HEK293T (cell line): ENCODE measurements at places on chromosomes 11 and 22.

- DNase-seq, result no peak
Measured at GRCh38 chr11:88779577-88779976, 286.2 kb downstream of the GRM5 start.

DNA sequence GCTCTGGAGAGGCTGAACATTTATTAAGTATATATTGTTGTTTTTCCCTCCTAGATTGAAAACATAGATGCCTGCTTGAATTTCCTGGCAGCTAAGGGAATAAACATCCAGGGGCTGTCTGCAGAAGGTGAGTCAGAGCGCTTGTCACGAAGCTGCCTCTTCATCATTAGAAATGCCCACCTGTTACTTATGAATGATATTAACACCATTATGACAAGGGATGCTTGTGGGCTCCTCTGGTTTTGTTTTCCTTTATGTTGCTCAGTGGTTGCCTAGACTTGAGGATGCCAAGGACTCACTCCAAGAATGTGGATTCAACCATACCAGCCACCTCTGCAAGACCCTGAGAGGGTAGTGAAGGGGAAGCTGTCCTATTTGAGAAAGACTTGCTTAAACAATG lies 156.2 kb downstream of the NAV2 start:
- DNase-seq, result no peak

DNA sequence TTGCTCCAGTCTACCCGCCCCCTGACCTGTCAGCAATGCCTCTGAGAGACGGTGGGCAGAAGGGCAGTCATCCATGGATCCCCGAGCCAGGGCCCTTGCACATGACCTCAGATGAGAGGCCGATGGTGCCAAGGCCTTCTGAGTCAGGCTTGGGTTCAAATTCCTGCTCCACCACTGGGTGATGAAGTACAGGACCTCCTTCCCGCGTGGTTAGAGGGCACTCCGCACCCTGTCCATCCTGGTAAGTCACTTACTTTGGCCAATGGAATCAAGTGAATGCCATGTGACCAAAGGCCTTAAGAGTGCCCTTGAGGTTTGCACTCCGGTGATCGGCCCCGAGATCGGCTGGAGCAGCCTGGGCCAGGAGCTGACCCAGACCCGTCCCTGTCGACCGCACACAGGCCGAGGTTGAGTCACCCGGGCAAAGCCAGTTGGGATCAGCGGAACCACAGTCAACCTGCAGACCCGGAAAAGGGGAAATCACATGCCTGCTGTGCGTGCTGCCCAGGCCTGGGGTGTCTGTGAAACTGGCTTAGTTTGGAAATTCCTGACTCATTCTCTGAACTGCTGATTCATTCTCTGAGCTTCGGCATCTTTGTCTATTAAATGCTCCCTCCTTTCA lies 48.9 kb downstream of the RTL6 start:
- no peak for DNase-seq

DNA sequence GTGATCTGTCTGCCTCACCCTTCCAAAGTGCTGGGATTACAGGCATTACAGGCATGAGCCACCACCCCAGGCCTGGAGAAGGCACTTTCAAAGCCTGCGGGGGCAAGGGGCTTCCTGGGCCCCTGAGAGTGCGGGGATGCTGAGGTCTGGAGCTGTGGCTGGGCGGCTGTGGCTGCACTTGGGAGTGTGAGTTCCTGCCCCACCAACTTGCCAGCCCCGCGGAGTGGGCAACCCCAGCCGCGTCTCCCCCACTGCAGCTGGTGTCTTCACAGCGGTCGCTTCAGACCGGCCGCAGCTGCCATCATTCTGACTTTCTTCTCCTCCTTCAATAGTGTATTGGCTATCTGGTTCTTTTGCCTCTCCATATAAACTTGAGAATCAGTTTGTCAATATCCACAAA lies 10.7 kb upstream of the MAP6 start:
- DNase-seq, result no peak

DNA sequence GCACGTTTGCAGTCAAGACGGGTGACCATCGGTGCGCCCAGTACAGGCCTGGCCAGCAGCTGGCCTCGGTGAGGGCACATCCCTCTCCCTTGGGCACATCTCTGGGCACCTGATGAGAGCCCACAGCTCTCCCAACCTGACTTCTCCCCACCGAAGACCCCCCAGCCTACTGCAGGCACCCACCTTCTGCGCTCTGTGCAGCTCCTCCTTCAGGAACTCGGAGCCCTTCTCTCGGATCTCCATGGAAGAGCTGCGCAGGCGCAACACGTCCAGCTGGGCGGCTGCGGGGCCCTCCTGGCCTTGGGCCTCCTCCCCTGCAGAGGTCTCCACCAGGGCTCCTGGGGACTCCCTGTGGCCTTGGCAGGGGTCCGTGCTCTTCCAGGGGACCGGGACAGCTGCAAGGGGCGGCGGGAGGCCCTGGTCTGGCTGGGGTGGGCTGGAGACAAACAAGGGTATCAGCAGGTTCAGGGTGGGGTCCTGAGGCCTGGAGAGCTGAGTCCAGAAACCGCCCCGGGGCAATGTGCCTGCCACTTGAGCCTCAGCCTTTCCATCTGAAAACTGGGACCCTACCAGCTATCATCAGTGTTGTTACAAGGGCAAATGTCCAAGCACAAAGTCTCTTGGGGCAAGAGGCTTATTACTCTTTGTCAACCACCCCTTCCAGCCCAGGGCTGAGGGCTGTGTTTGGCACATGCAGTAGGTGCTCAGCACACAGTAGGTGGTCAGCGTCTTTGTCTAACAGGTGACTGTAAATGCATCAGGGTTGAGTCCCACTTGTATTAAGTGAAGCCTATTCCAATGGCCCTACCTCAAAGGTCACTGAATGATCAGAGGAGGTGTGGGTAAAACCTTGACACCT lies 9.3 kb downstream of the RAB3IL1 start:
- DNase-seq, result no peak

- DNase-seq, result no peak
Measured at GRCh38 chr11:82995754-82996398, 75.8 kb downstream of the RAB30 start.

GRCh38 chr11:5197536-5197935 lies 2.9 kb downstream of the OR51V1 start:
- DNase-seq, result no peak

DNA sequence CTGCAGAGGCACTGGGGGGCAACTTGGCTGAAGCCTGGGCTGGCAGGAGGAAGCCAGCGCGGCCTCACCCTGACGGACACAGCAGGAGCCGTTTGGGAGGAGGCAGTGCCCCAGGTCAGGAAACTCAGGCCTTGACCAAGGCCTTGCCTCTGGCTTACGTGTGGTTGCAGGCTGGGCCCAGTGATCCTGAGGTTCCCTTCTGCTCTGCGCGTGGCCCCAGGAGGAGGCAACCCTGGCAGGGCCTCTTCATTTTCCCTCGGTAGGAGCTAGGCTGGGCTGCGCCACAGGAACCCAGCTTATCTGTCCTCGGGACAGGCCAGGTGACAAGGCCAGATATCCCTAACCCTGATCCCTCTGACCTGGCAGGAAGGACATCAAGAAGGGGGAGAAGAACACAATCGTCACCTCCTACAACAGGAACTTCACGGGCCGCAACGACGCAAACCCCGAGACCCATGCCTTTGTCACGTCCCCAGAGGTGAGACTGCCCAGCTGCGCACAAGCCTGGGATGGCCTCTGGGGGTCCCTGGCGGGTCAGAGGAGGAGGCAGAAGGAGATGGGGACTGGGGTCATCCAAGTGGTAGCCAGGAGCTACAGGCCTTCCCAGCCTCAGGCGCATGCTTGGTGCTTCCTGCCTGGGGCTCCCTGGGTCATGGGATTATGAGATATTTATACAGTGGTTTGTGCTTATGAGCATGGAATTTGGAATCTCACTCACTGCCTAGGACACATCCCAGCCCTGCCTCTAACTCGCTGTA lies 20.6 kb downstream of the POLR3H start:
- no peak for DNase-seq

DNA sequence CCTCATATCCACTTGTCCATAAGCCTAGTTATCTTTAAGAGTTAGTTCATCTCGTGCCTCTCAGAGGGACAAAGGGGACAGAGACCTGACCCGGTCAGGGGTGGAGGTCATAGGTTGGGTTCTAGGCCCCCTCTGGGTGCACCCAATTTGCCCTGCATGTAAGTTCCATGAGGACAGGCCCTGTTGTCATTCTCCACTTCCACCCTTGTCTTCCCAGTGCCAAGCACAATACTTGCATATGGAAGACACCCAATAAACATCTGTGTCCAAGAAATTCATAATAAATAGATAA lies 1.3 kb upstream of the YIF1A start:
- DNase-seq, result no peak

DNA sequence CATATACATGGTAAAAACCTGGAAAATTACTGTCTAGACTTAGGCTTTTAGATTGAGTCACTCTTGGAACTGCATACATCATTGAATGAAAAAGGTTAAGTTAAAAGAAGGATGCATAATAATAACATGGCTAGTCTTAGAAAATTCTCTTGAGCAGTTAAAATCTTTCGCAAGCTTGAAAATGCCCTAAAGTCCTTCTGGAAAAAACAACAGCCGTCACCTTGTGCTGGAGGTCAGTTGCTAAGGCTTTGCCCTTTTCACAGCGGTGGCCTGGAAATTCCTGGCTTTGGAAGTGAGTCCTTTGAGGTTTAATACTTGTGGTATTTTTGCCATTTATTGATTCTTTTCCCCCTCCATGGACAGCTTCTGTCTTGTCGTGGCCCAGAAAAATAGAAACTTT lies 17.4 kb upstream of the FBLN1 start:
- DNase-seq, result no peak

- DNase-seq, result no peak
Measured at GRCh38 chr11:61866231-61866957, 25.0 kb downstream of the FADS3 start.

- DNase-seq, result peak; percentile 76
Measured at GRCh38 chr11:46308631-46309419, 31.4 kb downstream of the CREB3L1 start.

GRCh38 chr11:68074584-68075352 lies 35.9 kb downstream of the TCIRG1 start:
- no peak for DNase-seq

- no peak for DNase-seq
Measured at GRCh38 chr22:30393885-30394284, 2.9 kb upstream of the SEC14L2 start.
